RPMI7951 (cell line): ENCODE measurements at places on chromosomes 11 and 22.

DNA sequence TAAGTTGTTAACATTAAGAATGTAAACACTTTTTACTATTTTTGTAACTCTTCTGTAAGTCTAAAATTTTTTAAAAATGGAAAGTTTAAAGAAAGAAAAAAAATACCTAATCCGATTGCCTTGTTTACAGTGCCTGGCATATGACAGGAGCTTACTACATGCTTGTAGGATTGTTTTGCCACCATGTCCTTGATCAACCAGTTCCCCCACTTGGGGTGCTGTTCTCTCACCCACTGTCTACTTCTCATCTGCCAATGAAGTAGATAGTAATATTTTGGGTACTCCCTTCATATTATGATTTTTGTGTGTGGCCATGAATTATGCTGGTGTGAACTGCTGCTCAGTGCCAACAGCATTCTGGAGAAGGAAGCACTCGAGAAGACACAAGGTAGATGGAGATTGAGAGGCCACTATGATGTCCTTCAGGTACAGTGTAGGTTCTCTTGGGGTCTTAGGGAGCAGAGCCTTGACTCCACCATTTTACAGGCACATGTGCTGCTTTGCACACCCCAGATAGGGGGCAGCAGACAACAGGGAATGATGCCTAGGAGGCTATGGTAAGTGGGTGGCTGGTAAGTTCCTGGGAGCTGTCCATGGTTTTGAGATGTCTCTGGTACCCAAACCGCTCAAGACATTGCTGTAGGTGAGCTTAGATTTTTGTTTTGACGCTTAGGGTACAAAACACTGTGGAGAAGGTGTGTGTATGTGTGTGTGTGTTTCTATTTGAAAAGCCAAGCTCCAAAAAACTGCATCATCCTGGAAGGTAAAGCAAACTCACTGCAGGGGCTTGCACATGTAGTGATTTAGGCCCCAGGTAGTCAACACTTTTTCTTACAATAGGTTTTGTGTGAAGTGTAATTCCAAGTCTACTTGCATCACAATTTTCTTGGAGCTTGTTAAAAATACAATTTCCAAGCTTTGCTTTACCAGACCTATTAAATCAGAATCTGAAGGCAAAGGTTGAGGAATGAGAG lies 494.5 kb upstream of the LARGE1 start:
- DNase-seq: peak; percentile 73

- no peak for DNase-seq
Observed at GRCh38 chr22:47697861-47698260, 935.4 kb downstream of the TBC1D22A start.

GRCh38 chr11:109435121-109435742 lies 13.2 kb downstream of the C11orf87 start:
- no peak for DNase-seq

DNA sequence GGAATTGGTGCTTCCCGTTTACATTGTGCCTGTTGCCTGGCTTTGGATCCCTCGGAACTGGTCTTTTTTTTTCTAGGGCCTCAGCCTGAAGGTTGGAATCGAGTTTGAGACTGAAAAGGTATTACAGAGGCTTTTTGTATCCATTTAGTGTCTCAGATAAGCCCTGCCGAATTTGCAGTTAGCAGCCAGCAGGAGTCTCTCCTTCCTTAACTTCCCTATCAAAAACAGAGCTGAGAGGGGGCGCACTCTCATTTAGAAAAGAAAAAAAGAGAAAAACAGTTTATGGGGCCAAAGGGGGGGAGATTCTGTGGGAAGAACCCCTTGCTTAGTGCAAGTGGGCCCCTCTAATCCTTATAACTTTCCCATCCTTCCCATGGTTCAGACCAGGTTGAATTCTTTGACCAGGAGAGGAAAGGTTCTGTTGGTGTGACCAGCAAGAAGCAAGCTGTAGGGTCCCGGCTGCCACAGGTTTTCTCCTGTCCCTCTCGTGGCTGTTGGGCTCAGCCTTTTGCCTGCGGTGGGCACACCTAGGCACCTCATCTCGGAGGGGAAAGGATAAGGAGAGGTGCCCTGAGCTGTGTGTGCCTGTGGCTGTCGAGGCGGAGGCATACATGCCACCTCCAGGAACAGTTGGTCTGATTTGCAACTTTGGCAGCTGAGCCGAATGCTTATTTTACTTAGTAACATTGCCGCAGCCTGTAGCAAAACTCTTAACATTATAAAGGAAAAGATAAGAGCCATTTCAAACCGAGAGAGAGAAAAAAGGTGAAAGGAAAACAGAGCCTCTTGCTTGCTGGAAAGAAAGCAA lies 565.0 kb upstream of the CNTN5 start:
- no peak for DNase-seq

- DNase-seq: no peak
Observed at GRCh38 chr22:32475468-32476010, 928 bp downstream of the FBXO7 start.

GRCh38 chr22:25650833-25651232 lies 86.4 kb downstream of the GRK3 start:
- DNase-seq: no peak

DNA sequence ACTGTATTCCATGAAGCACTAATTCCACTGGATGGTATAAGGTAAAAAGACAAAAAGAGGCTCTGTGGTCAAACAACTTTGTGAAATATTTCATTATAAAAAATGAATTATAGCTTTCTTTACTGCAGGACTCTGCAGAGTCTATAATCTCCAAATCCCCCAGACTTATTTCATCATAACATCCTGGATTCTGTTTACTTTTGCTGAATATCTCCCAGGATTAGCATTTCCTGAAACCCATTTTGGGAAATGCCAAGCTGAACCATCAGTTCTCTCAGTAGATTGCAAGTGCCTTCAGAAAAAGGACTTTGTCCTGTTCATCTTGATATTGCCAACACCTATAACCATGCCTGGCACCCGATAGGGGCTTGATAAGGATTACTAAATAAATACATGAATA lies 7.9 kb downstream of the PAMR1 start:
- DNase-seq: no peak

DNA sequence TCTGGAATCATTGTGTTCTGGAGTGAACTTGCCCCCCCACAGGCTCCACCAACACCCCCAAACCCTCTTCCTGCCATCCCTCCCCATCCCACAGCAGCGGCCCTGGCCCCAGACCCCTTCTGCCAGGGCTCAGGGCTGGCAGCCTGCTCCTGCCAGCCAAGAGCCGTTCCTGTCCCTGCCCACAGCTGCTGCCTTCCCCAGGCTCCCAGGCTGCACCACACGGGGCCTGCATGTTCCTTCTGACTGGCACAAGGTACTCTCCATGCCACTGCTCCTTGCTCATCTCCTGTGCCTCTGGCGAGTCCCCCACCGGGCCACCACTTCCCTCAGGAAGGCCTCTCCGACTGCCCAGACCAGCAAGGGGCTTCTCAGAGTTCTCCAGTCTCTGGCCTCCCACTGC lies 4.9 kb downstream of the GP1BB start:
- DNase-seq: no peak

- no peak for DNase-seq
Observed at GRCh38 chr11:94513091-94513490, 830 bp downstream of the C11orf97 start.

DNA sequence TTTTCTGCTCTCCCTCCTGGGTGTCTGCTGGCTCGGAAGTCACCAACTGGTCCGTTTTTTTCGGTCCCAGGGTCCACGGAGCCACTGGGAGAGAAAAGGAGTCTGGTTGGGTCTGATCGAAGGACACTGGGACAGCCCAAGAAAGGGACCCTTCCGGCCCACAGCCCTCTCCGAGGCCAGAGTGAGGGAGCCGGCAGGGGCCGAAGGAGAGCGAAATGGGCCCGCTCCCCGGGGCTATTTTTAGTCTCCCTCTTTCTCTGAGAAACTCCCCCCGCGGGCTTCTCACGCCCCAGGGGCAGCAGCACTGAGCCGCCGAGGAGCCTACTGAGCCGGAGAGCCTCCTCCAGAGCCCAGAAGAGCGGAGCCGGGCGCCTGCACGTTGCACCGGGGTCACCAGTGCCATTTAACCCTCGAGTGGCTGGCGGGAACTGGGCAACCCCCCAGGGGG lies 1.9 kb downstream of the ESAM start:
- DNase-seq: no peak

DNA sequence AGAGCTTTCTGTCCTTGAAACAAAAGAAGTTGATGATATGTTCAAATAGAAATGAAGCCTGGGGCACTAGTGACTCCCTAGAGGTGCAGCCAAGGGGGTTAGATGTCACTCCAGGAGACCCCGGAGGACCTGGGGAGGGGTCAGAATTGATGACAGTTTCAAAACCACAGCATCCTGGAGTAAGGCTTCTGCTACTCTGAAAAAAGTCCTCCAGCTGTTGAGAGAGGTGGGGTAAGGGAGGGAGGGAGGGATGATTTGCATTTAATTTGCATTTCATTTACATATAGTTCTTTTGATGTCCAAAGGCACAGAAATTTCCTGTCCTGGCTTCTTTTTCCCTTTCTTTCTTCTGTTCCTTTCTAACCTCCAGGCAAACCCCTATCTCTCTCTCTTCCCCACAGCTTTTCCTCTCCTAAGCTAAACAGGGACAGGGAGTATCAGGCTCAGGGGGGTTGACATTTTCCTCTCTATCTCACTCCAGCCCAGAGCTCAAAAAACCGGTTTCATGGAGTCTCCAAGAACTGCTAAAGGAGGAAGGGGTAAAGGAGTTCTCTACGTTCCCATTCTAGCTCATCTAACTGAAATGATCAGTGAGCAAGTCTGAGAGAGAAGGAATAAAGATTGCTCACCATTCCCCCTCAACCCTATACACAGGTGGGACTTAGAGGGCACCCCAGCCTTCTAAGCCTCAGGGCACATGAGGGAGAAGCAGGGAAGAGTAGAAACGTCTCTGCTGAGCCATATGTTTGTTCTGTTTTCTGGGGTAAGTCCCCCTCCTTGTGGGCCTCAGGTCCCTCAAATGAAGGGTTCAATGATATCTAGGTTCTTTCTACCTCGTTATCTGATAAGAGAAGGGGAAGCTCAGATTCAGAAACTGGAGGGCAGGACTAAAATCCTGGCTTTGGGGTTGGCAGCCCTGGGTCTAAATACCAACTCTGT lies 3.5 kb upstream of the POU2F3 start:
- peak; percentile 39 for DNase-seq

DNA sequence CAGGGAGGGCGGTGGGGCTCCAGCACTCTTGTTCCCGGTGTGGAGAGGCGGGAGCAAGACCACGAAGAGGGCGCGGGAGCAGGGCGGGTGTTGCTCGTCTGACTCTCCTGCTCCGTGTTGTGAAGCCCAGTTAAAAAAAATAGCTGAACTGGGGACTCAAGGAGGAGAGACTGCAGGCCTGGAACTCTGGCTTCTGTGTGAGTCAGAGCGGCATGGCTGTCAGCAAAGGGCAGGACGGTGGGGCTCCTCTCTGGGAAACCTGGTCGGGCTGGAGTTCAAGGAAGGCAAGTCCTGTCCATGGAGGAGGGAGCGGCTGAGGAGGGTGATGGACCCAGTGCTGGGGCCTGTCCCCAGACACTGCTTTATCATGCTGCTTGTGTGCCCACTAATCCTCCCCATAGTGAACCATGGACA lies 152.3 kb downstream of the FEZ1 start:
- DNase-seq: peak; percentile 69

GRCh38 chr11:73399636-73400035 lies 23.4 kb downstream of the RELT start:
- no peak for DNase-seq

DNA sequence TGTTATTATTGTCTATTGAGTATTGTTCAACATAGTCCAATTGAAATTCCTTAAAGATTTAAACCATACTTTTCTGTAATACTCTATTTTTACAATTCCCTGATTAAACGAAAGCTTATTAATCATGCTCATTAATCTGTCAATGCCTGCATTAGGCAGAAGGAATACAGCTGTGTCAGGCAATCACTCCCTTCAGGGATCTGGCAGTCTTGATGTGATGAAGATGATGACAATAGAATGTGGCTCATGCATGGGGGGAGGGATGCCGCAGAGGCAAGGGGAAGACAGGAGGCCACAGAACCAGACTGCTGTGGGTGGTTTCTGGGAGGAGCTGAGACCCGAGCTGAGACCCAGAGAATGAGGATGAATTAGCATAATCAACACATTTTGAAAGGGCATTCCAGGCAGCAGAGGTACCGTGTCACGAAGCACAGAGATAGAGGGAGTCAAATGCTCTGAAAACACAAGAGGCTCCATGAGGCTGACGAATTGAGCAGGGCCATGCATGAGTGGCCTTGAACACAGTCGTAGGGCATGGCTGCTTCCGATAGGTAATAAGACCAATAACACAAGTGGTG lies 1075.5 kb downstream of the OPCML start:
- DNase-seq: no peak

DNA sequence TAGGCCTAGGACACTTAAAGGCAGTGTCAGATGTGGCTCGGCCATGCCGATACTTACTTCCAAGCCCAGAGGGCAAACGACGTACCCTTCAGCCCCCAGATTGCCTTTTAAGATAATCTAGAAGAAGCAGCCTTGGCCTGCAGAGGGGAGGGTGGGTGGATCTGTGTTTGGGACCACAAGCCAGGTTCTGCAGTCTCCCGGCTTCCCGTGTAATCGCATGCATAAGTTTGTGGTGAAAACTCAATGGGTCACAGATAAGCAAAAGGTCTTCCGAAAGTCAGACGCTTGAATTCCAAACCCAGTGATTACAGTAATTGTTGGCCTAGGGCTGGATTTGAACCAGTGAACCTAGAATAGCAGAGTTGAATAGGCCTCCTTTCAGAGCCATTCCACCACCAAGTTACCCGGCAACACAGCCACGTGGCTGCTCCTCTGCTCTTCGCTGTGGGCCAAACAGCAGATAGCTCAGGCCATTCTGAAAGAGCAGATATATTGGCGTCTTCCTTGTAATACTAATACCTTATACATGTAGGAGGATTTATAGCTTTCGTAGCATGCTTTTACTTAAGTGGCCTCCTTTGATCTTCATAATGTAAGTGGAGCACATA lies 170.8 kb upstream of the CADM1 start:
- no peak for DNase-seq

DNA sequence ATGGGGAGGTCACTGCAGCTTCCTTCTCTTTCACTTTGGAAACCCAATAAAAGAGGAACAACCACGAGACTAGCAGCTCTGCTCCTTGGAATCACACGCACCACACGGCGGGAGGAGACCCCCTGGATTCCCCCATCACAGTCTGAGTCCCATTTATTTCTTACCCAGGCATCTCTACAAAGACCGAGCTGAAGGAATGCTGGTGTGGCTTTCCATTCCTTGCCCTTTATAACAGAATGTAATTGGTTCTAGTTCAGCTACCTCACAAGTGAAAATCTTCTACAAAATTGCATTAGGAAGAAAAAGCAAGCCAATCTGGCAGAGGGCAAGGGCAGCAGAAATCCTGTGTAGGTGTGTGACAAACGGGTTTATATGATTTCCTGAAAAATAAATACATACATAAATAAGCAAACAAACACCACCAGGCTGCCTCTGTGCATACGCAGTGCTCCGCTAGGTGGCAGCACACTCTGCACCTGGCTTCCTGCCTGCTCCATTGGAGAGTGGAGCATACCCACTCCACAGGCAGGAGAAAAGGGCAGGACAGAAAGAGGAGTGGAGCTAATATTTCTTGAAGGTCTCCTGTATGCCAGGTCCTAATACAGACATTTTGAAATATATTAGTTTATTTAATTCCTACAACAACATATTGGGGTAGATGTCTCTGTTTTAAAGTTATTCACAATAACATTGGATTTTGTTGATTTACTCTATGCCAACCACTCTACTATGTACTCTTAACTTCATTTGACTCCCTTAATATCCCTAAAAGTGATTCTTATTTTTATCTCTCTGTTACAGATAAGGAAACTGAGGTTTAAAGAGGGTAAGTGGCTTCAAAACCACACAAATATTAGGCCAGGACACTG lies 673.1 kb downstream of the KCNA4 start:
- DNase-seq: peak; percentile 43
